ENCODE measurements at places on chromosomes 4 and X.
A peak's percentile ranks its signal among the peaks of the same experiment; 100 is the strongest.

GRCh38 chr4:4838051-4838935 is 21.2 kb upstream of the MSX1 start:
- DNase-seq, result no peak

- DNase-seq, result peak; percentile 88
These were observed at the start of gene PDE5A for GRCh38 chr4:119628281-119629141. Gene PDE5A, minus strand, starts transcription at chr4:119628804. Its CDS starts 133 bp downstream, at chr4:119628671.

GRCh38 chrX:97315939-97316338 is 432.2 kb downstream of the RPA4 start:
- DNase-seq, result no peak

- no peak for DNase-seq
These were observed 65.3 kb upstream of the IBSP start for GRCh38 chr4:87734084-87734483.

DNA sequence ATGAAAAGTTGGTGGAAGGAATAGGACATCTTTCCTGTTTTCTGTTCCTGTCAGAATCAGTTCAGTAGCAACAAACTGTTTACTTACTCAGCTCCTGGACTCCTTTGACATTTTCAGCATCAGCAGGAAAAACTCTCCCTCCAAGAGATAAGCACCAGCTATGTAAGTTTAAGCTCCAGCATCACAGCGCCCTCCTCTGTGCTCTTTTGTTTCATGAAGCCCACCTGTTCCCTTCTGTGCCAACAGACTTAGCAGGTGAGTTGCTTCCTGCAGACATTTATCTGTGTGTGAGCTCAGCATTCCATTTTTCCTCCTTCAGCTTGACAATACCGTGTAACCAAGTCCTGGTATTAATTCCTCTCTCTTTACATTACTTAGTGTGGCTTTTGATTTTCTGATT is 644.1 kb upstream of the AGA start:
- DNase-seq, result no peak
